ENCODE measurements at places on chromosomes 16 and 17.

DNA sequence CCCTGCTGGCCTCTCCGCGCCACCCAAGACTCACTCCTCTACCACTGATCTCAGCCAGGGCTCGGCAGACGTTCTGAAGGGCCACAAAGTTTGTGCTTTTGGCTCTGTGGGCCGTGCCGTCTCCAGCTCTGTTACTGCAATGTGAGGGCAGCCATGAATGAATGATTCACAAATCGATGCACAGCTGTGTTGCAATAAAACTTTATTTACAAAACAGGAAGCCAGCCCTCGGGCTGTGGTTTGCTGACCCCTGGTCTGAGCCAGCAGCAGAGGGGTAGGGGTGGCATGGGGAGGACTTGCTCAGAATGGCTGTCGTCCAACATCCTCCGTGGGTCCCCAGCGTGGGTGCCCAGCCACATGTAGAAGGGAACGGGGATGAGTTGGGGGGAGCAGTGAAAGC lies 63.0 kb upstream of the PVALEF start:
- no peak for DNase-seq

DNA sequence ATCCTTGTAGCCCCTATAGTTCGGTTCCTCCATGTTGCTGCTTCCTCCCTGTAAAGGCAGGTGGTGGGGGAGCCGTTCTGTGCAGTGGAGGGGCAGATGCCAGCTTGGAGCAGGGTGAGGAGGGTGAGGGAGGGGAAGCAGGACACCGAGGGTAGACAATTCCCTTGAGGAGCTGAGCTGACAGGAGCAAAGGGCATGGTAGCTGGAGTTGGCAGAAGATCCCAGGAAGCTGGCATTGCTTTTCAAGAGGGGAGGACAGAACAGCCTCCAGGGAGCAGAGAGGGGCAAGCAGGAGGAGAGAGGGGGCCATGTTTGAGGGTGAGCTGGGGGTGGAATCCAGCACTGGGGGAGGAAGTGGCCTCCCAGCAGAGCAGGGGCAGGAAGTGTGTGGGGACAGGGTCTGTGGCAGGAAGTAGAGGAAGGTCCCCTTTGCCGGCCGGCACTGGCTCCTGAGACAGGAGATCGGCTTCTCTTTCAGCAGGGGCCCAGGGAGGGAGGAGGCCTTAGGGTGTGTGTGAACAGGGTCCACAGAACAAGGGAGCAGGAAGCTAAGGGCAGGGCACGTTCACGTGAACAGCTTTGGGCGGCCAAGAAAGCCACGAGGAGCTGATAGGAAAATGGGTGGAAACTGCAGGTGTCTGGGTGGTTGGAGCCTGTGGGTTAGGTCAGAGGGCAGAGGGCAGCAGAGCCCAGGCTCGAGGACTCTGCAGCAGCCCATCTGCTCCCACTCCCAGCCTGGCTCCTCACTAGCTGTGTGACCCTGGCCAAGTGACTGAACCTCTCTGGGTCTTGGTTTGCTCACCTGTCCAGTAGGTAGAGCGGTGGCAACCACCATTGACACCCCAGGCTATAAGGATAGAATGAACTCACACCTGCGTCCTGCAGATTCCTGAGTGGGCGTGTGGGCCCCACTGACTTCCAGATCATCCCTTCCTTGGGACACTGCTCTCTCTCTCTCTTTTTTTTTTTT lies 17.5 kb upstream of the SPNS2 start:
- no peak for DNase-seq

DNA sequence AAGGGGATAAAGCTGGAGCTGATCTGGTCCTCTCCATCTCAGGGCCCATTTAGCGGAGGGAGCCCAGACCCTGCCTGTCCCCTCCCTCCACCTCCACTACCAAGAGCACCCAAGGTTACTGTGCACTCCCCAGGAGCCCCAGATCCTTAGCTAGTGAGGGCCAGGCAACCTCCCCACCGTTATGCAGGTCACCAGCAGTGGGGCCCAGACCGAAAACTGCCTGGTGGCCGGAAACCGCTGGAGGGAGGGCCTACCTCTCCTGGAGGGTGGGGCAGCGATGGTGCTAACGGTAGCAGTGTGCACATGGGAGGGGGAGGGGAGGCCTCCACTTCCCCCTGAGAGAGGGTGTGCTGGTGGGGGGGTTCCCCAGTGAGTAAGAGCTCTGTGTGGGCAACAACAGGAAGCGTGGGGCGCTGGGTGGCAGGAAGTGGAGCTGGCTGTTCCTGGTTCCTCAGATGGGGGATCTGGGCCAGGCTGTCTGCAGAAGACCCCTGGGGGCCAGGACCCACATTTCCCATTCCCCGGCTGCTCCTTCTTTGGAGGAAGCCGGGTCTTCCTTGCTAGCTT lies 4.4 kb downstream of the FMNL1 start:
- DNase-seq, result no peak

- DNase-seq, result peak; percentile 19
These were observed 10.7 kb downstream of the SGSM2 start for GRCh38 chr17:2347805-2348685.

GRCh38 chr16:2092866-2093265 lies 42.8 kb downstream of the PKD1 start:
- no peak for DNase-seq

DNA sequence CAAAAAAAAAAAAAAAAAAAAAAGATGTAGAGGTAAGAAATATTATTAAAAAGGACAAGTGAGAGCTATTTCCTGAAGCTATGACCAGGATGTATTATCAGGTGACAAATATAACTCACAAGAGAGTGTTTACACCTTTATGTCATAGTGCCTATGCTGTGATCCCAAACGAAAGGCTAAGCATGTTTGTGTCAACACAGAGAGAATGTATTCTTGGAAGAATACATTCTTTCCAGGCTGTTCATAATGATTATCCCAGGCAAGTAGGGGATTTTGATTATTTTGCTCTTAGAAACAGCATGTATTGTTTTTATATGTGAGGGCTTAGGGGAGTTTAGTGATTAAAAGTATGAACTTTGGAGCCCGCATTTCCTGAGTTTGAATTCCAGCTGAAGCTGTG lies 175.0 kb downstream of the SPECC1 start:
- no peak for DNase-seq

- DNase-seq, result no peak
These were observed 64.5 kb upstream of the HSBP1 start for GRCh38 chr16:83743241-83743640.

DNA sequence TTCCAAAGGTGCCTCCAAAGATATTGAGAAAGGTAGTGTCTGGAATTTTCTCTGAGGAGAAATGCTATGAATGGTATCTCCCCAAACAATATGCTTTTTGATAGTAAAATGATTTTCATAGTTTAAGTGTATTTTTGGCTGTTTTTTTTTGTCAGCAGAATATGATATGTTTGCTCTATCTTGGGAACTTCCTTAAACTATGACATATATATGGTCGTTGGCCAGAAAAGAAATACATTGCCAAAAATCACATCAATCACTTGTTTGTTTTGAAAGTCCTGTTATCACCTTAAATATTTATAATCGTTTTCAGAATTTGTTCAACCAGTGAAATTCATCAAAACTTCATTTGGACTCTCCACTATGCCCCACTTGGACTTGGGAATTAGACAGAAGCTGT lies 816.9 kb downstream of the CDH11 start:
- DNase-seq, result no peak

DNA sequence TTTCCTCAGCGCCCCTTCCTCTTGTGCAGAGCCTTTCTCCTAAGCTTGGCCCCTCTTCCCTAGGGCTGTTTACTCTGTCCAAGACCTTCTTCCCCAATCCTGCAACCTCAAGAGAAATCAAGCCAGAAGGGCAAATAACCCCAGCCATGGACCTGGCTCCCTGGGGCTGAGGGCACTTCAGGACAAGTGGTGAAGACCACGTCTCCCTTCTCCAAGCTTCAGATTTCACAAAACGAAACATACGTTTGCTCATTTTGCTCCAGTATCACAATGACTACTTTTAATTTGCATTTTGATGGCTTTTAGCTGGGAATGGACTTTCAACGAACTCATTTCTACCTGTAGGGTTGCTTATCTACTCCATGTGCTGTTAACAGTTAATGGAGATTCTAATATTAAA lies 139.8 kb upstream of the CACNG5 start:
- DNase-seq, result no peak

- no peak for DNase-seq
These were observed 67.2 kb downstream of the MAF start for GRCh38 chr16:79533292-79533691.

GRCh38 chr16:88381820-88382451 lies 823 bp upstream of the ZNF469 start:
- no peak for DNase-seq

- DNase-seq, result no peak
These were observed 471.9 kb downstream of the PMP22 start for GRCh38 chr17:14793237-14793636.

GRCh38 chr16:64933885-64934284 lies 188.0 kb downstream of the CDH11 start:
- DNase-seq, result no peak

DNA sequence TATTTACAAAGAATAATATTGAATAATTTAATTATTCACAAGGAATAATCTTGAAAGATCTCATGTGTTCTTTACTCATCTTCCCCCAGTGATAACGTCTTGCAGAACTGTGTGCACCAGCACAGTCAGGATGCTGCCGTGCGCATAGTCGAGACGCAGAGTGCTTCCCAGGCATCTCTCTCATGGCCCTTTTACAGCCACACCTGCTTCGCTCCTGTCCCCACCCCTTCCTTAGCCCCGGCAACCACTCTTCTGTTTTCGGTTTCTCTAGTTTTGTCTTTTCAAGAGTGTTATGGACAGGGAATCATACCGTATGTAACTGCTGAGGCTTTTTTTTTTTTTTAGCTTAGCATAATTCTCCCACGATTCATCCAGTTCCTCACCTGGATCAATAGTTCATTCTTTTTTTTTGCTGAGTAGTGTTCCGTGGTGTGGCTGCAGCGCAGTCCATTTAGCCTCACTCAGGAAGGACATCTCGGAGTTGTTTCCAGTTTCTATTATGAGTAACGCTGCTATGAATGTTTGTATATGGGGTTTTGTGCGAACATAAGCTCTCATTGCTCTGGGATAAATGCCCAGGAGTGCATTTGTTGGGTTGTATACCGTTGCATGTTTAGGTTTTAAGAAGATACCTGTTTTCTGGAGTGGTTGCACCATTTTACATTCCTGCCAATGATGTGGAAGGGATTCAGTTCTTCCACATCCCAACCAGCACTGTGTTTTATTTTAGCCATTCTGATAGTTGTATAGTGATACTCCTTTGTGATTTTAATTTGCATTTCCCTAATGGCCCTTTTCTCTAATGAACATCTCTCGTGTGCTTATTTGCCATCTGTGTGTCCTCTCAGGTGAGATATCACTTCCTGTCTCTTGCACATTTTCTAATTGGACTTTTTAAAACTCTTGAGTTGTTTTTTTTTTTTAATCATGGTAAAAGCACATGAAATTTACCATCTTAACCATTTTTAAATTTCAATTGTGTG lies 47.6 kb downstream of the SEC14L1 start:
- DNase-seq, result no peak

GRCh38 chr16:3832668-3833067 lies 47.8 kb downstream of the CREBBP start:
- no peak for DNase-seq

DNA sequence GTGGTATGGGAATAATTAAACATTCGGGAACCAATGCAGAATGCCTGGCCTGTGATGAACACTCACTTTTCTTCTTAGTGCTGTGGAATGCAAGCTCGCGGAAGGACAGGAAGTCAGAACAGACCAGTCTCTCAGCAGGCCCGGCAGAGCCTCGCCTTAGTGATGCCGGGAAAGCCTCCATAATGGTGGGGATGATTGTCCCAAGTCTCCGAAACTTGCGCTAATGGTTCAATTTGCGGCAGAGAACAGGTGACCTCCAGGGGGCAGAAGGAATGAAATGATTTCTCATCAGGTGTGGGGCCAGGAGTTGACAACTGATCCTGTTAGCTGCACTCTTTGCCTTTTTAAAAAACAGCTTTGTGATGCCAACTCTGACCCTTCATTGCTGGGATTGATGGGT lies 170.6 kb downstream of the GSG1L start:
- DNase-seq, result no peak

DNA sequence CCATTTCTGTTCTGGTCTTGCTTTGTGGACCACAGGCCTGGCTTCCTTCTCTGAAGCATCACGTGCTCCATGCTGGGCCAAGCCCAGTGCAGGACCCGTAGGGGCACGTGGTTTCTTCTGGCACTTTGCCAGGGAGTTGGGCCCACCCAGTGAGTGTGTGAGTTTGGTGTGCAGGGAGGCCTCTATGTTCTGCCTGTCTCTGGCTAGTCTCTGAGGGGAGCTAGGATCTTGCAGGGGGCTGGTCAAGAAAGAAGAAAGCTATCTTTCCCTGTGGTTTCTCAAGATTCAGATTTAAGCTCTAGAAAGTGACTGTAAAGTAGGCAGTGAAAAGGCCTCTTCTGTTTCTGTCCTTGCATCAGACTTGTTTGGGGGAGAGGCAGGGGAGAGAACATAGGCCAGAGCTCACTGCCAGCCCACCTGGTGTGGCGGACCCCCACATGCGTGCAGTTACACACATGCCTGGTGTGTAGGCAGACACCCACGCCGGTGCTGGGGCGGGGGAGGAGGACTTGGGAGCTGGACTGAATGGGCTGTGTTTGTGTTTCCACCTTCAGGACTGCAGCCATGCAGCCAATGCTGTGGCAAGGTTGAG lies 11.8 kb downstream of the LASP1 start:
- DNase-seq, result peak; percentile 54

DNA sequence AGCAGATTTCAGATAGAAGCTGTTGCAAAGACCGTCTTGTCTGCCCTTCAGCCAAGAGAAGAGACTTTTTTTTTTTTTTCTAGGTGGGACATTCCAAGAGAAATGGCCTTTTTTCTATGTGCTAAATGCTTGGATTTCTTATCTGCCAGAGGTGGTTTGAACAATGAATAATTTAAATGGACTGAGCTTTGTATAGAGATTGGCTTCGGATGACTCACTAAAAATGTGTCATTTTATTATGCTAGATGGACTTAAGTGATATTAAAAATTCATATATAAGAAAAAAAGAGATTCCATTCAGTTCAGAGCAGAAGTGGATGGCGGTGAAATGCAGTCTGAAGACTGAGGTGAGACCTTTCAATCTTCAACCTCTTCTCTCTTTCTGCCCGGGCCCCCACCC lies 58.4 kb downstream of the MEAK7 start:
- no peak for DNase-seq

DNA sequence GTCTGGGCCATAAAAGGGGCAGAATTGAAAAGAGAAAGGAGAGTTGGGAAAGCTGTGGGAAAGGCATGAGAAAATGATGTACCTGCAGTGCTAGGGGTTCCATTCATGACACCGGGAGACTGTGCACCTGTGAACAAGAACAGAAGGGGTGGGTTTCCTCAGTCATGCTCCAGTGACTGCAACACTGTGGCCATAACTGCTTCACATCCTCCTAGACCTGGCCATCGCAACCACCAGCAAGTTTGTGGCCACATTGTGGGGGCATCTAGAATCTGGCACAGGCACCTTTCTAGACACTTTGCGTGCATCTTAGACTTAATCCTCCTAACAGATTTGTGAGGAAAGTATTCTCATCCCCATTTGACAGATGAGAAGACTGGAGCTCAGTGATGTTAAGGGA lies 12.7 kb downstream of the GP2 start:
- no peak for DNase-seq

DNA sequence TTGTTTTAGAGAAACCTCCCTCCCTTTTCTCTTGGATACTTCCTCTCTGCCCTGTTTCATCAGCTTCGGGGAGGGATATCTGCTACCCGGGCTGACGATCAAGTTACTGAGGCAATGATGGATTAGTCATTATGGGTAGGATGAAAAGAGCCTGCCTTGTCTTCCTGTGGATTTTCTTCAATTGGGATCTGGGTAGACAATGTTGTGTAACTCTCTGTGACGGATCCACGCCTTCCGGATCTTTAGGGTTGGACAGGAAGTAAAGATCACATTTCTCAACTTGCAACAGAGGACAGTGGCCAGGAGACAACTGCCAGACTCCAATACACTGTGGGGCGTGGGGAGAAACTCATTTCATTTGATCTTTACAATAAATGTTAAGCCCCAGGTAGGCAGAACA lies 11.3 kb upstream of the CHST6 start:
- no peak for DNase-seq

Measured in hypothalamus (tissue), 51 donors.